NCI-H2081 treated with DMSO at 0.1 percent for 48 hours (cell line): ENCODE measurements at places on chromosomes 6 and 20.

DNA sequence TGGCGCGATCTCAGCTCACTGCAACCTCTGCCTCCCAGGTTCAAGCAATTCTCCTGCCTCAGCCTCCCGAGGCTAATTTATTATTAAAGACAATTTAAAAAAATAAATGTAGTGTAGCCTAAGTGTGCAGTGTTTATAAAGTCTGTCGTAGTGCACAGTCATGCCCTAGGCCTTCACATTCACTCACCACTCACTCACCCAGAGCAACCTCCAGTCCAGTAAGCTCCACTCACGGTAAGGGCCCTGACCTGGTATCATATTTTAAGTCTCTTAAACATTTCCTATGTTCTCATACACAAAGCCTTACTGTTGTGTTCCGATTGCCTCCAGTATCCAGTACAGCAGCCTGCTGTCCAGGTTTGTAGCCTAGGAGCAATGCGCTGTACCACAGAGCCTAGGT, 168.2 kb upstream of the FOXQ1 start:
- no peak for DNase-seq

- no peak for DNase-seq
These were observed 58.8 kb downstream of the TPD52L1 start for GRCh38 chr6:125212377-125212776.

GRCh38 chr6:130216620-130217019, 6.1 kb downstream of the SAMD3 start:
- no peak for DNase-seq

- DNase-seq, result no peak
These were observed 63.3 kb upstream of the CARMIL1 start for GRCh38 chr6:25215881-25216280.

- peak; percentile 84 for DNase-seq
These were observed 329.1 kb upstream of the SOX4 start for GRCh38 chr6:21264288-21265033.
